ENCODE measurements at places on chromosomes 3 and 15.

DNA sequence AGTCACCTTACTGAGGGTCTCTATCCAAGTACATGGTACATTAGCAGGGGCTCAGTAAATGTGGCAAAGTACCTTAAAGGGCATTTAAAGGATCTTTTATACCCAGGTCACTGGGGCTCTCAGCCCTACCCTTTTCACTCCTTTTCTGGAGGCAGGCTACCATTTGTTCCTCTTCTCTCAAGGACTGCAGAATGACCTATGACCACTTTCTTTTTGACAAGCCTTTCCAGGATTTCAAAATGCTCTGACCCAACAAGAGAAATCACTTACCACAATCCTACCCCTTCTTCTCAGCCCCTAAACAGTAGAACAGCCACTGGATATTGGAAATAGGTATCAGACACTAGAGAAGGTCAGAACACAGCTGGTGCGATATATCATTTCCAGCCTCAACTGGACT lies 221.8 kb upstream of the TPRG1 start:
- DNase-seq = no peak

- DNase-seq = no peak
Measured at GRCh38 chr3:132034097-132034485, 723 bp downstream of the CPNE4 start.

DNA sequence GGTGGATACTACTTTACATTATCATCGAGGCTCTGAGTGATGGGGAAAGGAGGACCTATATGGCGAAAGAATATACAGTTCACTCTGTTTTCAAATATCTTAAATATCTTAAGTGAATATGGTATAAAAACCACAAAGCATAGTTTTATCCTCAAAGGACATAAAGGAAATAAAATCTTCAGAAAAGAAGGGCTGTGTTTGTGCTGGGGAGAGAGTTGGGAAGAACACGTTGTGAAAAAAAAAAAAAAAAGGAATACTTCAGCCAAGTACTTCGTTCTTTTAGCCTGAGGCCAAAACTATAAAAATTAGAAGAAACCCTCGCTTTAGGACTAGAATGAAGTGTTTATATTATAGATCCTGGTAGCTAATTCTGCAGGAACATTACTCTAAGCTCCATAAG lies 10.2 kb upstream of the TMEM212 start:
- no peak for DNase-seq

- DNase-seq = no peak
Measured at GRCh38 chr3:143720381-143720780, 127.9 kb downstream of the SLC9A9 start.

DNA sequence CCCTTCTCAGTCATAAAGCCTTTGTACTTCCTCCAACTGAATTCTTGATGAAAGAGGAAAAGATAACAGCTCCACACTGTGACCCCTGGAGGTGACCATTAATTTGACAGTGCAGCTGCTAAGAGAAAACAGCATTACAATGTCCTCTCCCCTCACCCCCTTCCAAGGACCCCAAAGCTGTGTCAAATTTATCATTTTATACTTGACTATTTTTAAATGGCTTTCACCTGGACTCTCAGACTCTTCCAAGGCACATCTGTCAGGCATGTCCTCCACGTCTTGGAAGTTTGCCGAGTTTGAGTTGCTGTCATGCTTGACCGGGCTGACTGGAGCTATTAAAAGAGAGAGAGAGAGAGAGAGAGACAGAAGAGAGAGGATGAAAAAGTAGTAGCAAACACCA lies 236.5 kb downstream of the WDR72 start:
- DNase-seq = no peak

GRCh38 chr3:36991923-36992805 lies 767 bp downstream of the EPM2AIP1 start:
- DNase-seq = no peak

GRCh38 chr15:88535100-88535499 lies 11.4 kb downstream of the DET1 start:
- DNase-seq = no peak

DNA sequence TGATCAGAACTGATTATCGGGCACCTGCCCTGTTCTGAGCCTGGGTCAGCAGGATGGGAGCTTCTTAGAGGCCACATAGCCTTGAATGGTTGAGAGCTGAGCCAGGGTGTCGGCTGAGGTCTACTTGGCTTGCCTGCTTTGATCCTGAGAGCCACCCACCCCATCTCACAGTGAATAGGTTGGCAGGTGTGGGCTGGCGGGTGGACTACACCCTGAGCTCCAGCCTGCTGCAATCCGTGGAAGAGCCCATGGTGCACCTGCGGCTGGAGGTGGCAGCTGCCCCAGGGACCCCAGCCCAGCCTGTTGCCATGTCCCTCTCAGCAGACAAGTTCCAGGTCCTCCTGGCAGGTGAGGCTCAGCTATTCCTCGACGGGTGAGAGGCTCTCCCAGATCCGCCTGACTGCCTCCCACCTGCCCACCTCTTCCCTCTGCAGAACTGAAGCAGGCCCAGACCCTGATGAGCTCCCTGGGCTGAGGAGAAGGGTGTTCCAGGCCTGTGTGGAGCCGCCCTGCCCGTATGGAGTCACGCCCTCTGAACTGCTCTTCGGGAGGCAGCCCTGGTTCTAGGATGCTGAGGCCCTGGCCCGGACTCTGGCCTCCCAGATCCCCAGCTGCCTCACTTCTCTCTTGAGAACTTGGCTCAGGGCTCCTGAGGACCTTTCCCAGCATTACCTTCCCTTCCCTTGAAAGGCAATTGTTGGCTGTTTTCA lies 3.8 kb downstream of the COMMD4 start:
- DNase-seq = no peak

DNA sequence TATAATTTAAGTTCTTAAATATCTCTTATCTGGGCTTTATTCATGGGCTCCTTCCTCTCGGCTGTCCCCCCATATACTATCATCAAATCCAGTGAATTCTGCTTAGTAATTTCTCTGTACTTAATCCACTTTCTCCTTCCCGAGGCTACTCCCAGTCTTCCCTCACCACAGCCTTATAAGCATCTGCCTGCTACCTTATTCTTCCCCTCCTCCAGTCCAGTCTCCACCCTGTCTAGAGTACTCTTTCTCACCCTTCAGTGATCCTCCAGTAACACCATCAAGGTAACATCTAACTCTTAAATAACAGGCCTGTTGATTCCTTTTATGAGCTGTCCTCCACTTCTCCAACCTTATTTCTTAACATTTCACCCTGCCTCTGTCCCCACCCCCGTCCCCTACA lies 65.8 kb downstream of the NEO1 start:
- DNase-seq = no peak

DNA sequence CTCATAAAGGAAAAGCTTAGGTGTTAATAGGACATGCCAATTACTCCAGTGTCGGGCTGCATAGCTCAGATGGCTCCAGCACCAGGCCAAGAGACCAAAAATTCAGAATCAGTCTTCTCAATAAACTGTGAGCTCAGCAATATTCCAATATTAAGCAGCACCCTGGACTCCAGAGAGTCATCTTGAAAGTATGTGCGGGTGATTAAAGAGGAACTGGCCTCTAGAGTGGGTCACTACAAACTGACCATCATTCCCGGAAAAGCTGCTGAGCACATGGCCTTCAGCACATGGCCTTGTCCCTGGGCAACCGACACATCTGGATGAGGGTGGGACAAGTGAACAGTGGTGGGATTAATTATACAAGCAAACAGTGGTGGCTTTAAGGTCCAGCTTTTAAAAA lies 59.0 kb downstream of the MAGI1 start:
- no peak for DNase-seq

DNA sequence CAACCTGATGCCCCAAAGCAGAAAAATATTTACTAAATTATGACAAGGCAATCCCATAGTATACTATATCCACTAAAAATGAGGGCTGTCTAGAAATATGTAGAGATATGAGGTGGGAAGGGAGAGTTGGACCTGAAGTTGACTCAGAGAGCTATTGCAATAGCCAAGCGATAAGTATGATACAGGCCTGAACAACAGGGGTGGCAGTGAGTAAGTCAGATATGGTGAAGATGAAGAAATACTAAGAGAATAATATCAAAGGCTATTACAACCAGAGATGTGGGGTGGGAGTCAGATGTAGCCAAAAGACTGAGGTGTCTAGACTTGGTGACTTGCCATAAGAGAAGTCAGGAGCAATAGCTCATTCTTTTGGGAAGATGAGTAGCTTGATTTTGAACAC lies 9.2 kb downstream of the HSPBAP1 start:
- no peak for DNase-seq

- DNase-seq = no peak
Measured at GRCh38 chr3:195699860-195700259, 20.9 kb upstream of the MUC20 start.

GRCh38 chr15:31325595-31326155 lies 960 bp upstream of the KLF13 start:
- peak; percentile 29 for DNase-seq

DNA sequence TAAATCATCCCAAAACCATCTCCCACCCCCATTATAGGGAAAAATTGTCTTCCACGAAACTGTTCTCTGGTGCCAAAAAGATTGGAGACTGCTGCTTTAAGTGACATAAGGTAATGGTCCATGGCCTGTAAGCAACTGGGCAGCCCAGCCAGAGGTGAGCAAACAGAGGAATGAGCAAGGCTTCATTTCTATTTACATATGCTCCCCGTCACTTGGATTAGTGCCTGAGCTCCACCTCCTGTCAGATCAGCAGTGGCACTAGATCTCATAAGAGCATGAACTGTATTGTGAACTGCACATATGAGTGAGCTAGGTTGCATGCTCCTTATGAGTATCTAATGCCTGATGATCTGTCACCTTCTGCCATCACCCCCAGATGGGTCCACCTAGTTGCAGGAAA lies 1159.8 kb upstream of the ALCAM start:
- no peak for DNase-seq

GRCh38 chr3:123202451-123202850 lies 708 bp downstream of the SEC22A start:
- DNase-seq = no peak

DNA sequence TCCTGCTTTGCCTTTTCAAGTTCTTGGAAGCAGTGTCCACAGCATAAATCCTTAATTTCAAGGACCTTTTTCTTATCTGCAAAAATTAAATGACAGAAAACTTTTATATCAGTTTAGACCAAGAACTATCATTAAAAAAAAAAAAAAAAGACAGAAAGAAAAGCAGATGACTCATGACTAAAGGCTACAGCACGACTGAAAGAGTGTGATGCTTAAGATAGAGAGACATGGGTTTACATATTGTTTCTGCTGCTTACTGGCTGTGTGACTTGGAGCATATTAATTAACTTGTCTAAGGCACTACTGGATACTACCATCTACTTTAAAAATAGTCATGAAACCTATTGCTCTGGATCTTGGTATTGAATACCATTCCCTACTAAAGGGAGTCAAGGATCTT lies 62.3 kb downstream of the CEP152 start:
- DNase-seq = no peak

DNA sequence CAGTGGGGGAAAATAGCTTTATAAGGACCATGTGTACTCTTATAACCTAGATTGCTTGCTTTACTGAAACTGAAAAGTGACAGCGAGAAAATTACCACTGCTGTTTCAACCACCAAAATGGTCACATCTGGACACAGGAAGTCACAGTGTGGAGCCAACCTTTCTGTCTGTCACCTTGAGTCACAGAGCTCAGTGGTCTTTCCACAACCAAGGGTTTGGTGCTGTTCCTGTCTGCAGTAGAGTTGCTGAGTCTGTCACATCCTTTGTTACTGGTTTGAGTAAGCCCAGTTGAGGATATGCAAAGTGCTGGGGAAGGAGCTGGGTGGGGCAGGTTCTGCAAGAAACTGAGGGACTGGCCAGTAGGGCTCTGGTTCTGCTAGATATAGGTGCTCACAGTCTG lies 139.1 kb upstream of the EIF1B start:
- no peak for DNase-seq

DNA sequence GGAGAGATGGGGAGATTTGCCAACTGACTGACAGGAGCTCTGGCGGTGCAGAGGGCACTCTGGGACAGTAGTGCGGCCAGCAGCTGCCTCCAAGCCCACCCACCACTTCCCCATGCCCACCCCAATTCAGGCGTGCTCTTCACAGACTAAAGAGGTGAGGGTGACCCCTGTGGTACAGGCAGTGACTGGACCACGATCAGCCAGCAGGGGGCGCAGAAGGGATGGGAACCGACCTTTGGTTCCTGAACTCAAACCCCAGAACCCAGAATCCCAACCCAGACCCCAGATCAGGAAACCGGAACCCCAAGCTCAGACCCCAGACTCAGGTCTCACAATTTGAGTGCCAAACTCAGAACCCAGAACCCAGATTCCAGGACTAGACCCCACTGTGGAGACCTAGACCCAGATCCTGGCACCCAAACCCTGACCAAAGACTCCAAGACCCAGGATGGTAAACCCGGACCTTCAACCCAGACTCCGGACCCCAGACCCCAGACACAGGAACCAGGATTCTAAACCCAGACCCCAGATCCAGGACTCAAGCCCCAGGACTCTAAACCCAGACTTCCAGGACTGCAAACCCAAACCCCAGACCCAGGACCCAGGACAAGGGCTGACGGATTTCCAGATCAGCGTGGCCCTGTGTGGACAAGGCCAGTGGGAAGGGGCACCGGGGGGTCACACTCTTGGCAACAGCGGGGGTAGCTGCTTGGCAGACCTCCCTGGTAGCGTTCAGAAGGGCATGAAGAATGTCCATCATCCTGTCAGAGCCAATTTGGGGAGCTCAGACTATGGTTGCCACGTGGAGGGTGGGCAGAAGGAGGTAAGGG lies 3.7 kb upstream of the MYL3 start:
- peak; percentile 90 for DNase-seq

DNA sequence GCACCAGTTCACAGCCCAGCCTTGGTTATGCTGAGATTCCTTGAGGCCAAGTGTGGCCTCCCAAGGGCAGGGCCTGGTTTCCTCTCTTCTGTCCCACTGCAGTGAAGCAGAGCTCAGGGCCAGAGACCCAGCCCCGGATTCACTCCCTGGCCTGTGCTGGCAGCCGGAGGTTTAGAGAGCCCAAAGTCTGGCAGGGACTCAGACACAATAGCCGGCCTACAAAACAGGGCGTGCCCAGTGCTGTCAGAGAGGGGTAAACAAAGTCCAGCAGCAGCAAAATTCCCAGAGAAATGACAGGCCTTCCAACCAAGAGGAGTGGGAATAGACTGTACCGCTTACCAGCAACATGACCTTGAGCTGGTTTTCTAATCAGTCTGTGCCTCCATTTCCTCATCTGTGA lies 14.0 kb downstream of the VIPR1 start:
- DNase-seq = no peak

DNA sequence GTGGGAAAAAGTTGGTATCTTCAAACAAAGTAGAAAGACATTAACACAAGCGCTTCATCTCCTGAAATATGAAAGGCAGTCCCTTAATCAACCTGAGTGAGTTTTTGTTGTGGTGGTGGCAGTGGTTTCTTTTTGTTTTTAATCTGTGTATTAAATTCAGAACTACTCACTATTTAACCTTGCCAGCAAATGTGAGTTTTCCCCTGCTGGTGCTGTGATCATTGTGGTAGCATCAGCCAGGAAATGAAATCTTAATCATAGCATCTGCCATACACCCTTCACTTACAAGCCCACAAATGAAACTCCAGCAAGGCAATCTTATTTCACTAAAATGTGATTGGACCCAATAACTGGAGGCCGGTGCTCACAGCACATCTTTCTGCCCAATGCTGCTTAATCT lies 229.7 kb downstream of the SHOX2 start:
- DNase-seq = no peak

GRCh38 chr15:82072926-82073537 lies 27.2 kb upstream of the MEX3B start:
- DNase-seq = no peak

GRCh38 chr3:101068876-101069606 lies 75.8 kb upstream of the ABI3BP start:
- DNase-seq = no peak
